ENCODE measurements at places on chromosomes 13 and 19.

- peak; percentile 10 for DNase-seq
These were observed 9.2 kb downstream of the PGPEP1 start for GRCh38 chr19:18349524-18350128.

GRCh38 chr19:47241919-47242577 is 11.0 kb upstream of the BBC3 start:
- no peak for DNase-seq

GRCh38 chr13:102940143-102940542 is 94.3 kb downstream of the ERCC5 start:
- no peak for DNase-seq

- no peak for DNase-seq
These were observed 897.2 kb downstream of the DIAPH3 start for GRCh38 chr13:59266478-59267063.

GRCh38 chr13:78686461-78686860 is 27.5 kb upstream of the OBI1 start:
- DNase-seq, result no peak

DNA sequence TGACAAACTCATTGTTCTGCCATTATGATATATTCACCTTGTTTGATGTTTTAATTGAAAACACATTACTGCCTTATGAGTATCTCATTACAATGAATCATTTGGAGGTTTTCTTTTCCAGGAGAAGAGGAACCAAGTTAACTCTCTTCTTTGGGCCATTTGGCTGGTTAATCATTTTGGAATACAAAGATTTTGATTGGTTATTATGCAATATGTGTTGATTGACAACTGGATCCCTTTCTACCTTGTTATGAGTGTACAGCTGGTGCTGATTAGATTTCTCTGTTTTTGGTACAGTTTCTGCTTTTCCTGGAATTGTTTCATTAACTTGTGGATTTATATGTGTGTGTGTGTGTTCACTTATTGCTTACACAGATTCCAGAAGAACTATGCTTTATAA is 49.2 kb upstream of the RGCC start:
- no peak for DNase-seq

DNA sequence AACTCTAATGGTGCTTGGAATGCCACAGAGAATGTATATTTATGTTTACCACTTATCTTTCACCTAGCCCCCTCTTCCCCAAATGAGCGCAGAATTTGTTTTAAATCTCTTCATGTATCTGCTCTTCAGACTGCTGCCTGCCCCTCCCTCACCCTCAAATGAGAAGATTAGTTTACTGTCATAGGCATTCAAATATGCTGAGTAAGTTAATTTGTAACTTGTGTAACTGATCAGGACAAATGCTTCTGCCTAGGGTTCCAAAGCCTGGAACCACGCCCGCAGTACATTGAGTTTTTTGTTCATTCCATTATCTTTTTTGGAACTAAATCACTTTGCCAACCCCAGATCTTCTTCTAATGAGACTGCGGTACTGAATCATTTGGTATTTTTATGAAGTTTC is 74.5 kb downstream of the ATP8A2 start:
- no peak for DNase-seq

DNA sequence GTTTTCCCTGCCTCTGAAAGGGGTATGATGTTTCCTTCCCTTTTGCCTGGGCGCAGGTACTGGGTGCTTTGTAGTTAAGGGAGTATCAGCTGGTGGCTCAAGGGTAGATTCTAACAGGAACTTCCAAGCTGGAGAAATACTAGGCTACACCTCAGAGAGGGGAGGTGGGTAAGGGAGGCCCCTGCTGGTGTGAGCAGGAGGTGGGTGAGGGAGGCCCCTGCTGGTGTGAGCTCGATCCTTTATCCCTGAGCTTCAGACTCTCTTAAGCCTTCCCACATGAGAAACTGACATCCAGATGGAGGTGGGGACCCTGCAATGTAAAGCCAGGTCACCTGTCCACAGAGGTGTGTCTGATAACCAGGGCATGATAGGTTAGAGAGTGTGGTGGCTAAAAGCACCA is 32.1 kb downstream of the CYP2B6 start:
- no peak for DNase-seq

- DNase-seq, result no peak
These were observed 65.3 kb upstream of the RXFP2 start for GRCh38 chr13:31674051-31674450.

DNA sequence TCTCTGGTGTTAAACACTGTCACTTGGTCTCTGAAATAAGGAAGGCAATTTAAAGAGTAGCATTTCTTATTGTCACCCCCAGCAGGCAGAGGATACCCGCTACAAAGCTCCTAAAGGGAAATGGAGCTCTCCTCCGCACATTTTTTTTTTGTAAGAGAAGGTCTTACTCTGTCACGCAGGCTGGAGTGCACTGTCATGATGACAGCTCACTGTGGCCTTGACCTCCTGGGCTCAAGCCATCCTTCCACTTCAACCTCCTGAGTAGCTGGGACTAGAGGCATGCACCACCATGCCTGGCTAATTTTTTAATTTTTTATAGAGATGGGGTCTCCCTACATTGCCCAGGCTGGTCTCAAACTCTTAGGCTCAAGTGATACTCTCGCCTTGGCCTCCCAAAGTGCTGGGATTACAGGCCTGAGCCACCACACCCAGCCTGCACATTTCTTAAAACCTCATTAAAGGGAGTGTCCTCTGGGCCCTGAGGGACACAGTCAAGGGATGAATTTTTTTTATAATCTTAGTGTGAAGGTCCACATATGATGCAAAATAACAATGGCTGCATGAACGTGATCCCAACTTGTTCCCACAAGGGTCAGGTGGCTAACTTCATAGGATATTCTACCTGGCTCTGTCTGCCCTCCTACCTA is 32.1 kb downstream of the SLC25A30 start:
- DNase-seq, result no peak

DNA sequence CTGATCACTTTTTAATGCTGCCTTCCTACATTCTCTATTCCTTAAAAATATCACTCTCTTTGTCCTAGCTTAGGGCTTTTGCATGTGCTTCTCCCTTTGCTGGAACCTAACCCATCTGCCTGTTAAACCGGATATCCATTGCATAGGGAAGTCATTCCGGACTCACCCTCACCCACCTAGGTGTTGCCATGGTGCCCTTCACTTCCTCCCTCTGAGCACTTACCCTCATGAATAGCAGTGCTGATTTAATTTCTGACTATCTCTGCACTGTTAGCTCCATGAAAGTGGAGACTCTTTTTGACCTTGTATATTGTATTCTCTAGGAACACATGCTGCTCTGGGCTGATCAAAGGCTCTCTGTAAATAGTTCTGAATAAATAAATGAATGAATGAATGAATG is 401.9 kb downstream of the PCDH20 start:
- DNase-seq, result no peak

GRCh38 chr13:67713571-67713970 is 483.4 kb upstream of the PCDH9 start:
- no peak for DNase-seq

GRCh38 chr13:60112771-60113170 is 51.0 kb downstream of the DIAPH3 start:
- DNase-seq, result no peak

GRCh38 chr19:9986787-9987281 is 23.5 kb downstream of the COL5A3 start:
- no peak for DNase-seq
